ENCODE measurements at places on chromosomes 5 and 9.

GRCh38 chr5:93072831-93073459 lies 508.1 kb downstream of the NR2F1-AS1 start:
- no peak for DNase-seq

DNA sequence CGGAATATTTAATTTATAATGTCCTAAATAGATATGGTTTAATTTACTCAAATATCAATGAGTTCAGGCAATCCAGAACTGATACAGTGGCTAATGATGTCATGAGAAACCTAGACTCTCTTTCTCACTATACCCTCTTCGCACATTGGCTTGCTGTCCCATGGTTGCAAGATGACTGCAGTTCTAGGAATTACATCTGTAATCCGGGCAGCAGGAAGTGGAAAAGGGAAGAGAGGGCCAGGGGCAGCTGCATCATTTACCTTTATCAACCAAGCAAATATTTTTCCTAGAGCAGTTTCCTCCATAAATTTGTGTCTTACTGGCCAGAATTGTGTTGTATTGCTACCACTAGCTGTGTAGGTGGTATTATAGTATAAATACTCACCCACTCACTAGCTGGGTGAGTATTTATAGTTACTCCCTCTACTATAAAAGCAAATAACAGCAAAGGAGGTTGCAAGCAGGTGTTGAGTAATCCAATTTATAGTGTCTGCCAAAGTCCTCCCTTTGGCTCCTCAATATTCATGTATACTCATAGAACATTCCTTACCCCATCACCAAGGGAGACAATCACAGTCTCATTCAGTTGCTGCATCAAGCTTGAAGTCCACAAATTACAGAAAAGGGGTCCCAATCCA lies 168.8 kb downstream of the DROSHA start:
- no peak for DNase-seq

DNA sequence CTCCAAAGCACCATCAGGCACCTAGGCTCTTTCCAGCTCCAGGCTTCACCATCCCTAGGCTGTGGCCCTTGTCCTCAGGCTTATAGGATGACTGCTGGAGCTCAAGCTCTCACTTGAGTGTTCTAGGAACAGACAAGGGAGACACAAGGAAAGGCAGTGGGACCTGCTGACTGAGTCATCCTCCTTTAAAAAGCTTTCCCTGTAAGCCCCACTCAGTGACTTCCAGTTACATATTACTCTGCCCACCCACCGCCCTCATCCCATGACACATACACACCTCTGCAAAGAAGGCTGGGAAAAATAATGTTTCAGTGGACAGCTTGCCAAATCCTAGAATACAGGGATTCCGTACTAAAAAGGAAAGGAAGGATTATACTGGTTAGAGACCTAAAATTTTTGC lies 154.2 kb upstream of the ZNF366 start:
- no peak for DNase-seq

DNA sequence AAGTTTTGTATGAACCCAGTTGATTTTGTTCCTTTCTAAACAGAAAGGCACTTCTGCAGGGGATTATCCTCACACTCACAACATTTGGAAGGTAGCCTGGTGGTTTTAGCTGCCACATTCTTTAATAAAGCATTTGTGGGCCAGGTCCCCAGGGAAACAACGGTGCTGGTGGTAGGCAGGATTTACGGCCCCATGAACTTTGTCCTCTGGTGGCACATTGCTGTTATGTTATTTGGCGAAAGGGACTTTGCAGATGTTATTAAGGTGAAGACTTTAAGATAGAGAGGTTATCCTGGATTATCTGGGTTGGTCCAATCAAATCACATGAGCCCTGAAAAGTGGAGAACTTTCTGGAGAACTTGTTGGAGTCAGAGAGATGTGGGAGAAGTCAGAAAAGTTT lies 86.3 kb upstream of the C9orf72 start:
- DNase-seq: no peak

GRCh38 chr9:127792417-127793031 lies 6.7 kb downstream of the CDK9 start:
- no peak for DNase-seq

- no peak for DNase-seq
Observed at GRCh38 chr5:96322217-96322616, 110.8 kb downstream of the PCSK1 start.

DNA sequence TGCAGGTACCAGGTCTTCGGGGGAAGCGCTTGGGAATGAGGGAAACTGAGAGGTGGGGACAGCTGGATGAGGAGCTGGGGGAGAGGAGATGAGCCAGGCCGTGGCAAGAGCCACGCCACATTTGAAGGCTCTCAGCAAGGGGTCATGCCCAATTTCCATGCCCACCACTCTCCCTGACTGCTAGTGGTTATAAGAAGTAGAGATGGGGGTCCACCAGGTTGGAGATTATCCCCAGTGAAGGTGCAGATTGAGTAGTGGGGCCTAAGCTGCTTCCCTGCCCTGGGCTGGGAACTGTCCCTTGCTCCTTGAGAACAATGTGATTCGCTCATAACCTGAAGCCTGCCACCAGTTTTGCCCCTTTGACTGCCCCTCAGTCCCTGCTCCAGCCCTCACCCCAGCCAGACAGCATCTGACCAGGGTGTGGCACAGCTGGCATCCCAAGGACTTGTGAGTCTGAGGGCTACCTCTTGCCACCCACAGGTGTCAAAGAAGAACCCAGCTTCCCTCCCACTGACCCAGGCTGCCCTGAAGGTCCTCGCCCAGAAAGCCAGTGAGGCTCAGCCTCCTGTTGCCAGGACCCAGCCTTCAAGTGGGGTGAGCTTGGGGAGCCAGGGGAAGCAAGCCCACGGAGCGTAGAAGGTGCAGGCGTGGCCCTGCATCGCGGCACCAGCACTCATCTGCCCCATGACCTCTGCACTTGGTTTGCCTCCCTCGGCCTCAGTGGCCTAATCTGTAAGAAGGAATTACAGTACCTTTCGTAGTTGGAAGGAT lies 21.5 kb downstream of the CD74 start:
- no peak for DNase-seq

DNA sequence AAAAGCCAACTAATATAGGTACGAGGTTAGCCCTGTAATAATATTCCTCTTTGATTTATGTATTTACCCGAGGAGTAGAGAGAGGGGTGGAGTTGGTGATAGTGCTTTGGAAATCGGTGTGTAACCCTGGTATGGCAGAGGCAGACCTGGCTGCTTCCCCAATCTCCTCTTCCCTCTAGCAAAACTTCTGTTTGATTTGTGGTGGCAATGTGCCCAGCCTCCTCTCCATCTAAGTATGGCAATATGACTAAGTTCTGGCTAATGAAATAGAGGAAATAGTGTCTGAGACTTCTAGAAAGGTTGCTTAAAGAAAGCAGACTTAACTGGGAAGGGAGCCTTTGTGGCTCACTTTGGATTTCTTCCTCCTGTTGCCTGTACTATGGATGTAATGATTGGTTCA lies 491.1 kb downstream of the ENC1 start:
- DNase-seq: no peak

GRCh38 chr5:57402761-57403160 lies 79.8 kb downstream of the ACTBL2 start:
- DNase-seq: no peak

- no peak for DNase-seq
Observed at GRCh38 chr5:62342476-62342837, 36.5 kb downstream of the KIF2A start.

DNA sequence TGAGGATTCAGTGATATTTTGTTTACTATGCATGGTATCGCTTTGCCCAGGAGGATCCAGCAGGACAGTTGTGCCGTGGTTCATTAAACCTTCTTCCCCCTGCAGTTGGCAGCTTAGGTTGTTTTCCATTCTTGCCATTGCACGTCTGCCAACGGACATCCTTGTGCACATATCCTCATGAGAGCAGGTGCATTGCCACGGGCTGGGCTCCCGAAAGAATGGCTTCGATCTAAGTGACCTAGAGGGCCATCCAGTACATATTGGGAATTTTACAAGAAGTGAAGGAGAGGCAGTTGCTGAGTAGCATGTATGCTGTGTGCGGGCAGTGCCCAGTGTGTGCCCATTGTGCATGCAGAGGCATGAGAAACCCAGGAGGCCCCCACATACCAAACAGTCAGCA lies 22.1 kb downstream of the HRH2 start:
- no peak for DNase-seq

DNA sequence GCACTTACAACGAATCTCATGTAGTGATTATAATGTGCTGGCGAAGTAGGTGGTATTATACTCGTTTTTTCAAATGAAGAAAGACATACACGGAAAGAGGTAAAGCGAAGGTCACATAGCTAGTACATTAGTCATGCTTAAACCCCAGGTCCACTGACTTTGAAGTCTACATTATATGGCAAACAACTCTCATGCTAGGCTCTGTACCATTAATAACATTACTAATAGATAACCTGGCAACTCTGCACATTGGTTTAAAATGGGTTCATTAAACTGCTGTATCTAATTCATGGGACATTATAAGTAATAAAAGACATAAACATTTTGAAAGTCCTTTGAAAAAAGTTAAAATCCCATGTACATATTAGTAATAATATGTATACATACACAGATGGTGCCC lies 21.2 kb downstream of the FYB1 start:
- DNase-seq: no peak

DNA sequence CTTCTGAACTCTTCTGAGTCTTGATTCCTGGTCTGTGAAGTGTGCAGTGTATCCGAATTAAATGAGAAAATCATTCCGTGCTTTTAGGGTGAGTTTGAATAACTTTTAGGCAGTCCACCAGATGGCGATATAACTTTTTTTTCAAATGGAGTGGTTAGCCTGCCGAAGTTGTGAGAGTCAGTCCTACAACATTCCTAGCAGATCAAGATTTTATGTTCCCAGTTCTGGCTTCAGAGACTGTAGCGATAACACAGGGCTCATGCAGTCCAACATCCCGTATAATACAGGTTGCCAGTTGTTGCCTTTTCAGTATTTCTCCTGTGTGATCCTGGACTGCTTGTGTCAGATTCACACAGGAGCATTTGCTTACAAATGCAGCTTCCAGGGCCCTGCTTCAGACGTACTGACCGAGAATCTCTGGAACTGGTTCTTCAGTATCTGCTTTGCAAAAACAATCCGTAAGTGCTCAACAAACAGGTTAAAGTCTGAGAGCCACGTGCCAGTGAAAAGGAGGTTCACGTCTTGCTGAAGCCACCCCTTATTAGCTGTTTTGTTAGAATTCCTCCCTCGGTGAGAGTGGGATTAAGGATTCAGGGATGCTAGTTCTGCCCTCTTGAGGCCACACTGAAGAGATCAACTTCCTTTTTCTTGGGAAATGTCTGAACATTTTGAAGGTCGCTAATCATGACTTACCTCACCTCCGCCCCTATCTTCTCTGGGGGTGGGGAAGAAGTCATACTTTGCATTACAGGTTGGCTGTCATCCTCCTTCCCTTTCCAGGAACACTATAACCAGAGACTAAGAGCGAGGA lies 22.8 kb downstream of the SMIM3 start:
- DNase-seq: no peak

GRCh38 chr5:54988218-54988617 lies 2.8 kb upstream of the ESM1 start:
- no peak for DNase-seq

DNA sequence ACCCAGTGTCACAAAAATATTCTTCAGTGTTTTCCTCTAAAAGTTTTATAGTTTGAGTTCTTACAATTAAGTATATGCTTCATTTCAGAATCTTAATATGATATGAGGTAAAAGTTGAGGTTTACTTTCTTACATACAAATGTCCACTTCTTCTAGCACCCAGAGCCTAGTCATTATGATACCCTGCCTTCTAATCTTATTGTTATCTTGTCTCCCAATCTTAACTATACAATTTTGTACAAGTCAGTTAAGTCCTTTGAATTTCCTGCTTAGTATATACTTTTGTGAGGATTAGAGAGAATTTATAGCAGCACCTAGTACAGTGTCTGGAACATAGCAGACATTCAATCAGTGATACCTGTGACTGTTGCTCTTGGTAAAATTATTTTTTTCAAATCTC lies 29.3 kb downstream of the RAD50 start:
- no peak for DNase-seq

DNA sequence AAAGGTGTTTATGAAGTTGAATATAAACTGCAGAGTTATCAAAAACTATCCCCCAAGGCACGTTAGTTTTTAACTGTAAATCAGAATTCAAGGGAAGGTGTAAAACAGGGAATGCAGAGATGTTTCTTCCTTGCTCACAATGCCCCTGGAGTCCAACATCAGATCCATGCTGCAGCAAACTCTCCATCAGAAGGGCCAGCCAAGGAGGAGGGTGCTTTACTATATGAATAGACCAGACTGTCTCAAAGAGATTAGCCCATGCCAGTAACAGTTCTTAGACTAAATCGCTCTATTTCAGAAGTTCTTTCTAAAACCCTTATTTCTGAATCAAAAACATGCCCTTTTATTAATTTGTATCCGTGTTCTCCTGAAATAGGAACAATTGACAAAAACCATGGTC lies 362.8 kb upstream of the RPS23 start:
- no peak for DNase-seq

- no peak for DNase-seq
Observed at GRCh38 chr5:149060325-149060724, 2.5 kb downstream of the SH3TC2 start.

GRCh38 chr5:122064992-122065391 lies 13.1 kb downstream of the LOX start:
- DNase-seq: no peak

DNA sequence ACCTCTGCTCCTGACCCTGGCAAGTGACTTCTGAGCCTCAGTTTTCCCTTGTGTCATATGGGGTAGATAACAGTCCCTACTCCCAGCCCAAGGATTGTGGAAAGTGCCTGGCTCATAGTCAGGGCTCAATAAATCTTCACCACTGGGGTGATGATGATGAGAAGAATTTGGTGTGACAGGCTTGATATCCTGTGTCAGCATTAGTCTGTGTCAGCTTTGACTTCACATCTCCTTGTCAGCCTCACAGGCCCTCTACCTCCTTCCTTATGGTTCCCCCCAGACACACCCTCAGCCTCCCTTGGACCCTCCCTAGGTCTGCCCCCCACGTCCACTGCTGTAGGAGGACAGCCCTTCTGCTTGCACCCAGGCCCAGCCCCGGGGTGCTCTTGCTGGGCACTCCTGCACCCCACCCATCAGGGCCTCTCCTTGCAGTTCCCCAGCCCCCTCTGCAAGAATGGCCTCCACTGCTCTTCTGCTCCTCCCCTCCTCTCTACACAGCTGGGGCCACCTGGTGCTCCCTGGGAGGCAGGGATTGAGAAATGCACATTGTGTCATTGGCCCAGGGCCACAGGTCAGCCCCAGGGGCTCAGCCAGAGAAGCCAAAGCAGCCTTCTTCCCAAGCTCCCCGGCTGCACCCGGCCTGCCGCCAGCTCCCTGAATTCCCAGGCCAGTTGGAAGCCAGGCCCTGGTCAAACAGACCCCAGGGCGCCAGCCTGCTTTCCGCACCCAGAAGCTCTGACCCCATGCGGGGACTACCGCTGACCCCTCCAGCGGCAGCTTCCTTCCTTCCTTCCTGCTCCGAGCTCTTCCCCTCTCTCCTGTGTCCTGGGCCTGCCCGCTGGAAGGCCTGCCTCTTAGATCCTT lies 7.7 kb downstream of the FGFR4 start:
- DNase-seq: no peak

DNA sequence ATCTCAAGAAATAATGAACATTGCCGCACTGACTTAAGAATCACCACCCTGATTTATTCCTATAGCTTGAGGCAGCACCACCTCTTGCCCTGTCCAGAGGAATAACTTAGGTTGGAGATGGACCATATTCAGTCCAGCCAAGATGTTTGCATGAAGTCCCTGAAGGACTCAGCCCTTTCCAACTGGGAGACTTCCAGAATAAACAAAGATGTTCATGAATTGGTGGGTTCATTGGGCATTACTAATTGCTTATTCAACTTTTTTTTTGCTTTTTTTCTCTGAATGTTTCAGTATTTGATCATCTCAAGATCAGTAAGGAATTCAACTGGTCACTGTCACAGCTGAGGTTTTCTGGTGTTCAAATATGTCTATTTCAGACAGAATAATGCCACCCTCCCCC lies 470.6 kb downstream of the CCDC171 start:
- DNase-seq: no peak
